Activated gamma-delta T cell treated with Interleukin-2 at 50 U/mL for 16 hours (primary cell): ENCODE measurements at places on chromosomes 16 and 17.
A peak's percentile ranks its signal among the peaks of the same experiment; 100 is the strongest.

DNA sequence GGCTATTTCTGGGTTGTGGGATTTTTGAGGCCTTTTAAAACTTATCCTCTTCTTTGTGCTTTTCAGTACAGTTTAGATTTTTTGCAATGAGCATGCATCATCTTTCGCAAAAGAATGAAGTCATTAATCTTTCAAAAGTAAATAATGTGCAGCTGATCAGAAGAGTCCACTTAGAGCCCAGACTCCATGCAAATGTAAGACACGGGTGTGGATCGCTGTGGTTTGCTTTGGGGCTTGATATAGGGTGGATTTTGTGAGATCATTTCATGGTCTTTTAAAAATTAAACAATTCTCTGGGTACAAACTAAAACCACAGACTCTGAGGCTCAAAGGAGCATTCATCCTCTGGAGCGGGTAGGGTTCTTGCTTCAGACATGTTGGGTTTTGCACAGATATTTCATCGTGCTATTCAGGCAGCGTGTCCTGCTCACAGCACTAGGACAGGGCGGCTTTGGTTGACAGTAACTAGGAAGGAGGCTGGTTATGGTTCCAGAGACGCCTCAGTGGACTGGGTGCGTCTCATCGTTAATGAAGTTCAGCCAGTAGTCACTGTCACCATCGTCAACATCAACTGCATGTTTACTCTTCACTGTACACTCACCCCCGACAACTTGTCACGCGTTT is 129.4 kb upstream of the PLCG2 start:
- DNase-seq, result no peak

- no peak for DNase-seq
Observed at GRCh38 chr17:64155129-64155528, 25.2 kb upstream of the ERN1 start.

DNA sequence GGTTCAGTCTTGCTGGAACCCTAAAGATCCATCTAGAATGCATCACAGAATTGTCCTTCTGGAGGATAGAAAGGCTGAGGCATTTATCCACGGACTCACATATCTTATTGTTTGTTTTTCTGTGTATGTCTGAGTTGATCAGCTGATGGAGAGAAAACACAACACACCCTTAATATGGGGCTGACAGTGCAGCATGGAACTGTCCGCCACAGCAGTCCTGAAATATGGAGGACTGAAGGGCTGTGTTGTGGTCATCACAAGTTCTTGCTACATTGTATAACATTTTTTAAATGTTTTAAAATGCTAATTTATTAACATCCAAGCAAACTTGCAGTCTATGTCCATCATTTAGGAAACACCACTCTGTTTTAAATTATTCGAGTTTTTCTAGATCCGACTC is 448.9 kb upstream of the ERCC4 start:
- DNase-seq, result no peak

GRCh38 chr17:57152967-57153528 is 68.0 kb downstream of the AKAP1 start:
- no peak for DNase-seq

- no peak for DNase-seq
Observed at GRCh38 chr16:10728003-10728887, 15.4 kb upstream of the NUBP1 start.

DNA sequence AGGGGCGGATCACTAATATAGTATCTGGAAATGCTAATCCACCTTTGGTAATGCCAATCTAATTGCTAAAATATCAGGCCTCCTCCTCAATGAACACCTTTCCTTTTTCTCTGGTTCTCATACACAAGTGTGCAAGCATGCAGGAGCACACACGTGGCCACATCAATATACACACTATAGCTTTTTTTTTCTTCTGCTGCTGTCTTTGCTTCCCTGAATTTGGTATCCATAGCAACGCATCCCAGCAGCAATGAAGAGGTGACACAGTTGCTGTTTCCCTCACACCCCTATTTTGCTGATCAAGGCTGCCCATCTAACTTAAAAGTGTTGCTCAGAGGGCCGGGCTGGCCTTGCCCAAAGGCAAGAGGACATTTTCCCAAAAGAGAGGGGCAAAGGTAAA is 15.4 kb downstream of the NOG start:
- DNase-seq, result no peak

- no peak for DNase-seq
Observed at GRCh38 chr16:87948119-87948545, 3.1 kb upstream of the BANP start.

- no peak for DNase-seq
Observed at GRCh38 chr16:74627506-74628220, 20.7 kb upstream of the GLG1 start.

DNA sequence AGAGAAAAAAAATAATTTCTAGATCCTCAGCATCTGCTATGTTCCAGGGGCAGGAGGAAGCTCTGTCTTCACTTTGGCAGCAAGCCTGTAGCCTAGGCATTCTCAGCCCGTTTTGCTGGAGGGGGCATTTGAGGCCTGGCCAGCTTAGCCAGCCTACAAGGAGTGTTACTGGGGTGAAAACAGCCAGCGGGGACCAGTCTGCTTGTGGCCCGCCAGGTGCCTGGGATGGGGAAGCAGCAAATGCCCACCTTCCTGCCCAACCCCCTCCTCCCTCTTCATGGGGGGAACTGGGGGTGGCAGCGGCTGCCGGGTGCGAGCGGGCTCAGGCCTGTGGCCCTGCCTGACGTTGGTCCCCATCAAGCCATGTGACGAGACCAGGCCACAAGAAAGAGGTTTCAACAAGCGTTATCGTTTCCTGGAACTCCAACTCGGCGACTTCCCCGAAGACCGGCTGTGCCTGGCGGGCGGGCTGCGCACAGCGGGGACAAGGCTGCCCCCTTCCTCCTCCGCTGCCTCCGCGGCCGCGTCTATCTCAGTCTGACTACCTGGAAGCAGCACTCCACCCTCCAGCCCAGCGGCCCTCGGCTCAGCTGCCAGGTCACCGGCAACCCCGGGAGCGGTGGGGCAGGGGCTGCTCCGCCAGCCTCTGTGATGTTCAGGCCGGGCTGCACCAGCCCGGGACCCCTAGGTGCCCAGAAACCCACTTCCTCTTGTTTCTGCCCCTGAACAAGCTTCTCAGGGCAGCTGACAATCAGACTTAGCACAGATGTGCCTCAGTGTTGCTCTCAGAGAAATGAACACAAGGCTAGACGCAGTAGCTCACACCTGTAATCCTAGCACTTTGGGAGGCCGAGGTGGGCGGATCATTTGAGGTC is 22.9 kb downstream of the SOCS1 start:
- DNase-seq, result peak; percentile 84

DNA sequence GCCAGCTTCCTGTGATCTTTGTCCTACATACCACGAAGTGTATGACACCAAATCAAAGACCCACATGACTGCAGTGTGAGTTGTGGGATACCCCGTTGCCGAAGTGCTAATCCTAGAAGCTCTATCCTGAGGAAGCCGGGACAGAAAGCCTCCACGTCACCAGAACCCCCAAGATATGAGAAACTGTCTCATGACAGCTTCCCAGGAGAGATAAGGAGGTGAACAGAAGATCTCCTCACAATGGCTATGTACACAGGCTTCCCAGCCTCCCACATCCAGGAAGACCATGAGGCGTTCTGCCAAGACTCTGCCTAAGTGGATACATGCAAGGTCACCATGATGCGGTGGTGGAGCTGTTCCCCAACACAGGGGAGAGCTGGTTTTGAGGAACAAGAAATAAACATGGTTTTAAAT is 37.1 kb downstream of the TRIM25 start:
- no peak for DNase-seq

DNA sequence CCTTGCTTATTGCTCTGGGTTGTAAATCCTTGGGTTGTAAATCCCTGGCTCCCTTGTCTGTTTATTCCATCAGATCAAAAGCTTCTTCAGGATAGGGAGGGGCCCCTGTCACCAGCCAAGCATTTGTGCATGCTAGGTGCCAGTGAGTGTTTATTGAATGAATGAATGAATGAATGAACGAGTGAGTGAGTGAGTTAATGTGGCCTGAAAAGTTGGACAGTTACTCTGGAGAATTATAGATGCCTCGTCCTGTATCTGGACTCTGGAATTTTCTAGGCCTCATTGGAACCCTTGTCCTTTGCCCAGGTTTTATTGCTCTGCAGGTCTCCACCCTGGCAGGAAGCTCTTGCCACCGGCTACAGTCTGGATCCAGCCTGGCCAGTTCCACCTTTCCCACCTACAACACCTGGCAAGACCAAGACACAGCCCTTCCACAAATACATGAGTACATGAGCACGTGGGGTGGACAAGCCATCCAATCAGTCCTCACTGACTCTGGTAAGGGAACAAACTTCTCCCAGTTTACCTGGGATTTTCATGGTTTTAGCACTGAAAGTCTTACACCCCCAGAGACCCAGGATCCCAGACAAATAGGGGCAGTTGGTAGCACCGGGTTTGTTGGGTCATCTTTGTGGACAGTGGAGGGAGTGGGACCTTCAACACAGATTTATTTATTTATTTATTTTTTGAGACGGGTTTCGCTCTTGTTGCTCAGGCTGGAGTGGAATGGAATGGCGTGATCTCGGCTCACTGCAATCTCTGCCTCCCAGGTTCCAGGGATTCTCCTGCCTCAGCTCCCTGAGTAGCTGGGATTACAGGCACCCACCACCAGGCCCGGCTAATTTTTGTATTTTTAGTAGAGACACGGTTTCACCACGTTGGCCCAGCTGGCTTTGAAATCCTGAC is 14.7 kb upstream of the CDH1 start:
- no peak for DNase-seq

DNA sequence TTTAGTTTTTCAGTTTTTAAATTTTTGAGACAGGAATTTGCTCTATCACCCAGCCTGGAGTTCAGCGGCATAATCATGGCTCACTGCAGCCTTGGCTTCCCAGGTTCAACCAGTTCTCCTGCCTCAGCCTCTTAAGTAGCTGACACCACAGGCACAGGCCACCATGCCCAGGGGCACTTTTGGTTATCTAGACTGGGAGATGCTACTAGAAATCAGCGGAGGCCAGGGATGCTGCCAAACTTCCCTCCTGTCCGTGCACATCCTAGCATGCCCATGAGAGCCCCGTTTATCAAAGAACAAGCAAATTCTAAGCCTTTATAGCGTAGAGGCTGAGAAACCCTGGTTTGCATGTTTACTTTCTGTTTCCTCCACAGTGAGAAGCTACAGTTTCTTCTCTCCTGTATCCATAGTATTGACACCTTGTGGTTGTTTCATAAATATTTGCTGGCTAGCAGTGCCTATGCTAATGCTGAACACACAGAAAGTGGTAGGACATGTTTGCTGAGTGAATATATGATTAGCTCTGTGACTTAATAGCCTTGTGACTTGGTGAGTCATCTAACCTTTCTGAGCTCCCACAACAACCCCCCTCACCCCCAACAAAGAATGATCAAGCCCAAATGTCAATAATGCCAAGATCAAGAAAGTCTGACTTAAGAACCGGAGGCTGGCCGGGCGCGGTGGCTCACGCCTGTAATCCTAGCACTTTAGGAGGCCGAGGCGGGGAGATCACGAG is 39.2 kb upstream of the MAF start:
- no peak for DNase-seq

- no peak for DNase-seq
Observed at GRCh38 chr16:27353853-27354252, 40.1 kb downstream of the IL4R start.

- no peak for DNase-seq
Observed at GRCh38 chr17:30337393-30337999, 3.6 kb upstream of the TMIGD1 start.

DNA sequence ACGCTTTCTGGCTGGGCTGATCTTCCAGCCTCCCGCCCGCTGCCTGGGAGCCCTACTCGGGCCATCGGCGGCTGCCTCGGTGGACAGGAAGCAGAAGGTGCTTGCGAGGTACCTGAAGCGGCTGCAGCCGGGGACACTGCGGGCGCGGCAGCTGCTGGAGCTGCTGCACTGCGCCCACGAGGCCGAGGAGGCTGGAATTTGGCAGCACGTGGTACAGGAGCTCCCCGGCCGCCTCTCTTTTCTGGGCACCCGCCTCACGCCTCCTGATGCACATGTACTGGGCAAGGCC is 30.7 kb downstream of the CIITA start:
- DNase-seq, result no peak

DNA sequence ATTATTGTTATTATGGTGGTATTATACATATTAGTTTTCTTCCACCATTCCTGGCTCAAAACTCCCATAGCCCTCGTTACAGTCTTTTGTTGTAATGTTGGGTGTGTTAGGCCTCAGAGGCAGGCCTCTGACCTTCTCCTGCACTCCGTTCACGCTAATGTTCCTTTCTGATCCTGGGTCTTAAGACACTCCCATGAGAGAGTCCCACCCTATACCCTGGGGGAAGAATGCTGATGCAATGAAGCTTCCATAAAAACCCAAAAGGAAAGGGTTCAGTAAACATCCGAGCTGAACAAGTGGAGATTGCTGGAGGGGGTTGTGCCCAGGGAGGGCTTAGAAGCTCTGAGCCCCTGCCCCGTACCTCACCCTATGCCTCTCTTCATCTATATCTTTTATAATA is 141.3 kb upstream of the NETO2 start:
- no peak for DNase-seq

GRCh38 chr17:79362772-79363305 is 248.0 kb downstream of the RBFOX3 start:
- DNase-seq, result no peak

GRCh38 chr17:5862395-5862794 is 207.8 kb upstream of the WSCD1 start:
- no peak for DNase-seq

DNA sequence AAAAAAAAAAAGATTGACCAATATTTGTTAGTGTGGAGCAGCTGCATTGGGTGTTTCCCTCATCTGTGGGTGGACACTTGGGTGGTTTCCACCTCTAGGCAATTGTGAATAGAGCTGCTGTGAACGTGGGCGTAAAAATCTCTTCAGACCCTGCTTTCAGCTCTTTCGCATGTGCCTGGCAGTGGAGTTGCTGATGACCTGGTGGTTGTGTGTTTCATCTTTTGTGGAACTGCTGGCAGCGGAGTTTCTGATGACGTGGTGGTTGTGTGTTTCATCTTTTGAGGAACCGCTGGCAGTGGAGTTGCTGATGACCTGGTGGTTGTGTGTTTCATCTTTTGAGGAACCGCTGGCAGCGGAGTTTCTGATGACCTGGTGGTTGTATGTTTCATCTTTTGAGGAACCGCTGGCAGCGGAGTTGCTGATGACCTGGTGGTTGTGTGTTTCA is 21.4 kb downstream of the ZC3H18 start:
- DNase-seq, result no peak

- DNase-seq, result no peak
Observed at GRCh38 chr17:76121932-76122430, 18.4 kb upstream of the EXOC7 start.

GRCh38 chr16:9661336-9662017 is 520.8 kb downstream of the GRIN2A start:
- no peak for DNase-seq

GRCh38 chr17:19288453-19288852 is 51.3 kb downstream of the EPN2 start:
- no peak for DNase-seq

GRCh38 chr16:77374384-77374783 is 60.5 kb downstream of the ADAMTS18 start:
- no peak for DNase-seq

- DNase-seq, result no peak
Observed at GRCh38 chr16:16141784-16142396, 81.4 kb downstream of the ABCC6 start.

DNA sequence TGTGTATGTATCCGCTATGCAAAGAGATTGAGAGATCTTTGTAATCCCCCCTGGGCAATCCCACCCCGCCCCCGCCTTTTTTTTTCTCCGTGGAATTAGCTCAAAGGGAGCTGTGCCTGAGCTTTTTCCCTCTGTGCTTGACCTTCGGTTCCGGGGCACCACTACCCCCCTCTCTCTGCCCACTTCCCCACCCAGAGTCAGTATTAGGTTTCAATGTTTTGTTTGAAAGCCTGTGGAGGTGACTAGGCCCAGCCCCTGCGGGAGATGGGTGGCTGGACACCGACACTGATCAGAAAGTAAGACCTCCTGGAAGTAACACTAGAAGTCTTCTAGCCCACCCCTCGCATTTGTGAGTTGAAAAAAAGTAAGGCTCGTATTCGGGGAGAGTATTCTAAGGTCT is 7.0 kb downstream of the CBLN1 start:
- DNase-seq, result no peak
